ENCODE measurements at places on chromosomes 16 and 17. TPM values are rescaled to one million over a fixed set of nuclear protein-coding genes. Genes with fewer than 3 reads are reported as not detected.

Gene TBX6
- polyA plus RNA-seq, result 2.0 TPM

Gene TVP23B
- polyA plus RNA-seq, result 19.0 TPM

Gene ZNF500
- polyA plus RNA-seq, result 14.1 TPM

Gene COX11
- 39.9 TPM for polyA plus RNA-seq

Gene NUTF2
- 181 TPM for polyA plus RNA-seq

Gene KRTAP4-6
- polyA plus RNA-seq, result not detected

Gene EPN3
- 2.1 TPM for polyA plus RNA-seq

Gene KRTAP1-5
- not detected for polyA plus RNA-seq

Gene TMEM88
- polyA plus RNA-seq, result 9.8 TPM

Gene CA5A
- polyA plus RNA-seq, result 0.54 TPM

Gene KRTAP3-1
- polyA plus RNA-seq, result not detected

Gene HES7
- not detected for polyA plus RNA-seq

Gene TM4SF5
- polyA plus RNA-seq, result not detected

Gene NDEL1
- polyA plus RNA-seq, result 33.2 TPM

Gene SLC12A3
- polyA plus RNA-seq, result not detected

Gene TBC1D3G
- polyA plus RNA-seq, result not detected

All from brain (organoid and tissue), 16 donors.